ENCODE measurements at places on chromosomes 3 and 15.

DNA sequence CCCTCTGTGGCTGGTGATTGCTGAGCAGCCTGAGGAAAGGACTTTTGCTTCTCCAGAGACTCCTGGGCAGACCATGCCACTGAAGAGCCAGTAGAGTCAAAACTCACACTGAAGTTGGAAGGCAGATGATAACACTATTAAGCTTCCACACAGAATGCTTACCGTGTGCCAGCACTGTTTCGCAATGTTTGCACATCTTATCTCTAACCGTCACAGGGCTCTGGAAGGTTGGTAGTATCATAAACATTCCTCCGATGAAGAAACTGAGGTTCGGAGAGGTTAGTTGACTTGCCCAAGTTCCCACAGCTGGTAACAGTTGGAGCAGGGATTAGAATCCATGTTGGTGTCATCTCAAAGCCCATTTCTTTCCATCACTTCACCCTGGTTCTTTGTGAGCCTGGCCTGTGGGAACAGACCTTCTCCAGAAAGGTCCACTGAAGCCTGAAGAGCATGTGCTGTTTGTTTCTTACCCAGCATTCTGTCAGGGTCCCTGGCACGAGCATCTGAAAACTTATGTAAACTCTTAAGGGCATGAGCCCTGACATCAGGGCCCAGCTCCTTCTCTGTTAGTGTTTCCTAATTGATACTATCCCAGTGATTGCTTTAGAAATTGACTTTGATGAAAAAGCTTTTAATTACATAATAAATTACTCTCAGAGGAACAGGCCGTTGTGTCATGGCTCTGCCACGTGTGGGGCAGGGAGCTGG, 77.0 kb upstream of the PRR23C start:
- DNase-seq, result no peak

GRCh38 chr3:185460719-185461350, 38.0 kb downstream of the TMEM41A start:
- DNase-seq, result no peak

DNA sequence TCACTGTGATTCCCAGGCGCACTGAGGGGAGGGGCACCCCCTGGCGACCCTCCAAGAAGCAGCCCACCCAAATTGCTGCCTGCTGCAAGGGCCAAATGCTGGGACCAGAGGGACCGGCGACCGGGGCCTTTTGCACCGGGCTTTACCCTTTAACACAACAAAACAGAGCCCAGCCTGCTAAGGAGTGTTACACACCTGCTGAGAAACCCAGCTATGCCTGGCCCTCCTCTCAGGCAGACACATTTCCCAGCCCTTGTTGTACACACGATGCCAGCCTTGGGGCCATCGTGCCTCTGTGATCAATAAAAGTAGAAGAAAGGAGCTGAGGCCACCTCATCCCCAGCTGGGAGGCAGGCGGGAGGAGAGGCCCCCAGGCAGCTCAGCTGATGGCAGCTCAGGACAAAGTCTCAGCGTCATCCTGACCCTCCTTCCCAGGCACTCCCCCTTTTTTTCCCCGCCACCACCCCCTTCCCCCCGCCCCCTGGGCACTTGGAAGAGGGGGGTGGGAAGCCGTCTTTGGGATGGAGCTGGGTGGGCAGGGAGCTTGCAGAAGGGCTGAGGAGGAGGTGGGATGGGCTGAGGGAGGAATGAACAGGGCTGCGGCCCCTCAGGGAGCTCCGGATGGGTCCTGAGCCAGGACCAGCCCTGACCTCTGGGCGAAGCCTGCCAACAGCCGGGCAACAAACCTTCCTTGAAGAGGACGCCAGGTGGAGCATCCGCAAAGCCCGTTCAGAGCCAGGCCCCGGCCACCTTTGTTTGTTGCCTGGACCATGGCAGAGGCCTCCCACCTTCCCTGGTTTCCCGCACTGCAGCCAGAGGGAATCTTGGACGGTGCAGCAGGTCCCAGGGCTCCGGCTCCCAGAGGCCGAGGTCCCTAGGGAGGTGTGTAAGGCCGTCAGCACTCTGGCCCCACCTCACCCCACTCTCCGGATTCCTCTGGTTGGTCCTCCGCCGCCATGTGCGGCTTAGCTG, 45.9 kb upstream of the SEC61A1 start:
- DNase-seq, result no peak

DNA sequence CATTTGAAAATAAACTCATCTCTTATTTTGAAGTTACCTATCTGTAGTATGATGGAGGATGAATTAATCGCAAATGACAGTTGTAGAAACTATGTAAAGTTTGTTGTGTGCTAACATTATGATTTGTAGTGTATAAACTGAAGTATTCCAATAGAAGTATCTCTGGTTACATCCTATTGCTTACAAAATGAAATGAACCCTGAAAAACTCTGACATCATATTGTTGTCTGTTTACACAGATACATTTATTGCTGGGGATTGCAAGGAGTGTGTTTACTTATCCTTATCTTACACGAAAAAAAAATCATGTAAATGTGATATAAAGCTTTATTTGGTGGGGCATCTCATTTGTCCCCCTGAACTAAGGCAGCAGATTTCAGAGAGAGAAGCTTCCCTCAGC, 2.6 kb upstream of the ABHD10 start:
- DNase-seq, result no peak

DNA sequence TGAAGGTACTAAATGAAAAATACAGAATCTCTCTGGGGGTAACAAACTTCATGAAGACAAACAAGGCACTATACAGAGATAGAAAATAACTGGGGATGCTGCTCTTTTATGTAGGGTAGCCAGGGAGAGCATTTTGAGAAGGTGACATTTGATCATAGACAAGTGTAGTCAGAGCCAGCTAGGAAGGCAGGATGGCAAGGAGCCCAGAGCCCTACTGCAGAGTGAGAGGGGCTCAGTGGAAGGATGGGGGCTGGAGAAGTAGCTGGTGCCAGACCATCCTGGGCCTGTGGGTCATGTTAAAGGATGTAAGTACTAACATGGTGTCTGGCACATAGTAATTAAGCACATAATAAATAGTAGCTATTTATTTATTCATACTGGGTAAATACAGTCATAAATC, 133.6 kb downstream of the MEIS2 start:
- no peak for DNase-seq

DNA sequence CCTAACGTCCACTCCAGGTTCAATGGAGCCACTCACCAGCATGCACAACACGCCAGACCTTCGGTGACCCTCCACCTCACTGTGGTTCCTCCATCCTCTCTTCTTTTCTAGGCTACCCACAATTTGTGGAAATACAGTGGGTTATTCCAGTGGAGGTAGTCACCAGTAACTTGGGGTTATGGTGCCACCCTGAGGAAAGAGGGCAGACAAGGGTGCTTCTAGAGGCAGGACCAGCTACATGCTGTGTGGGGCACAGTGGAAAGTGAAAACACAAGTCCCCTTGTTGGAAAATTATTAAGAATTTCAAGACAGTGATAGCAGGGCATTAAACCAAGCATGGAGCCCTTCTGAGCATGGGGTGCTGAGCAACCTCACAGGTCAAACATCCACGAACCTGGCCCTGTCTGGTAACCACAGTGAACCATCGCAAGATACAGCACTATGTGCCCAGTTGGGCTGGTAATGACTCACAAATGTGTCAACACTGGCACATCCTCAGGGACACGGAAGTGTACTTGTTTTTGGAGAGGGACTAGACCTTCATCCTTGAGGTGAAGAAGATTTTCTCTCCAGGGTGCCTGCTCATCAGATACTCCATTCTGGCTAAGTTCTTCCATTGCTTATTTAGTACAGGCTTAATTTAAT, 166.7 kb downstream of the STT3B start:
- DNase-seq, result no peak

- DNase-seq, result no peak
Measured at GRCh38 chr3:126005951-126006350, 37.0 kb downstream of the ROPN1B start.

DNA sequence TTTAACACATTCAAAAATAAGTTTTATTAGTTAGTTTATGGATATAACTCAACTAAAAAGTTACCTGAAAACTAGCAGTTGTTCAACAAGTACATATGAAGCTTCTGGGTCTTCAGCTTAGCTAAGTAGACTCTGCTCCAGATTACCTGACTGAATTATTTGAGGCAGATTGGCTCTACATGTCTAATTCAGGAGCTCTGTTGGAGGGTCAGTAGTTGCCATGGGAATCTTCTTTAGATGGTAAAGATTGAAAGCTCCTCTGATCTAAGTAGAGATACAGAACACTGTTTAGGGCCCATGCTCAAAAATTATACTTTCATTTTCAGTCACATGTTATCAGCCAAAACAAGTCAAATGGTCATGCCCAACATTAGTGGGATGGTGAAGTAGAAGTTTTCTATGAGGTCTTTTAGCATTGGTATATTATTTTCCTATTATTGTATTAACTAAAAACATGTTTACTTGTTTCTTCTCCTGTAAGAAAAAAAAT, 1476.9 kb downstream of the OTOL1 start:
- DNase-seq, result no peak

- no peak for DNase-seq
Measured at GRCh38 chr3:69119138-69119537, 3.3 kb downstream of the LMOD3 start.

DNA sequence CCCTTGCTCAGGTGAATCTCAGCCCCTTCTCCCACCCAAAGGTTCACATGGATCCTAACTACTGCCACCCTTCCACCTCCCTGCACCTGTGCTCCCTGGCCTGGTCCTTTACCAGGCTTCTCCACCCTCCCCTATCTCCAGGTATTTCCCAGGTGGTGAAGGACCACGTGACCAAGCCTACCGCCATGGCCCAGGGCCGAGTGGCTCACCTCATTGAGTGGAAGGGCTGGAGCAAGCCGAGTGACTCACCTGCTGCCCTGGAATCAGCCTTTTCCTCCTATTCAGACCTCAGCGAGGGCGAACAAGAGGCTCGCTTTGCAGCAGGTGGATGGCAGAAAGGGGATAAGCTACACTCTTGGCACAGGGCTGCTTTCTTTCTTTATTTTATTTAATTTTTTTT, 4.5 kb downstream of the FAM131A start:
- no peak for DNase-seq

DNA sequence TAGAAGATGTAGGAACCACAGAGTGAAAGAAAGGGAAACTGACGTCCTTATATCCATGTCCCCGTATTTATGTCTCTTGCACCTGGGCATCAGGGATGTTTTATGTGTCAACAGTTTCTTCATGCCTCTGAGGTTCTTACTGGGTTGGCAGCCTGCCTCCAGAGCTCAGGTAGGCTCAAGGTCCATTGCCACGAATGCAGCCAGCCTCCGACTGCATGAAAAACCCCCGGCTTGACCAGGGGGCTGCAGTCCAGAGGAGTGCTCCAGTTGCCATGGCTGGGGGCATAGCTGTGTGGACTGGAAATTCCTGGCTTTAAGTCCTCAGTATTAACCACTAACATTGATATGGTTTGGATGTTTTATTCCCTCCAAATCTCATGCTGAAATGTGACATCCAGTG, 2.8 kb upstream of the CSPG5 start:
- no peak for DNase-seq
